ENCODE measurements at places on chromosomes 11 and 22.

- peak; percentile 39 for DNase-seq
Observed at GRCh38 chr11:65215441-65216076, 33.8 kb downstream of the CAPN1 start.

GRCh38 chr11:111098091-111098490, 147.4 kb upstream of the POU2AF2 start:
- no peak for DNase-seq

GRCh38 chr11:22599458-22599857, 26.2 kb downstream of the FANCF start:
- no peak for DNase-seq

GRCh38 chr11:74777038-74777437, 28.4 kb downstream of the RNF169 start:
- DNase-seq = peak; percentile 31

GRCh38 chr11:121354192-121354591, 61.6 kb downstream of the SC5D start:
- DNase-seq = no peak

DNA sequence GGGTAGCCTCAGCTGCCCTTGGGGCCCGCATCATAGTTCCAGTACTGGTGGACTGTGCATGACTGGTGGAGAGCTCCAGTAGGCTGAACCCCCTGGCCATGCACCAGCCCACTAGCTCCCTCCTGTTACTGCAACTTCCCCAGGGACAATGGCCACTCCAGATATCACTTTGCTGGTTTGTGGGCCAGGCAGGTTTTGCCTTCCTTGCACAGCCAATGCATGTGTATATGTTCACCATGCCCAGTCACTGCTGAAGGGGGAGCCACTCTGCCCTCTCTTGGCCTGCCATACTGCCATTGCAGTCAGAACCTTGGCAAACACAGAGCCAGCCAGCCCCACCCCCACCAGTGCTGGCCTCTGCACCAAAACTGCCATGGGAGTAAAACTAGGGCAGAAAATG, 2095.3 kb upstream of the RAG2 start:
- DNase-seq = no peak

GRCh38 chr11:133265530-133266035, 266.7 kb downstream of the OPCML start:
- DNase-seq = no peak

DNA sequence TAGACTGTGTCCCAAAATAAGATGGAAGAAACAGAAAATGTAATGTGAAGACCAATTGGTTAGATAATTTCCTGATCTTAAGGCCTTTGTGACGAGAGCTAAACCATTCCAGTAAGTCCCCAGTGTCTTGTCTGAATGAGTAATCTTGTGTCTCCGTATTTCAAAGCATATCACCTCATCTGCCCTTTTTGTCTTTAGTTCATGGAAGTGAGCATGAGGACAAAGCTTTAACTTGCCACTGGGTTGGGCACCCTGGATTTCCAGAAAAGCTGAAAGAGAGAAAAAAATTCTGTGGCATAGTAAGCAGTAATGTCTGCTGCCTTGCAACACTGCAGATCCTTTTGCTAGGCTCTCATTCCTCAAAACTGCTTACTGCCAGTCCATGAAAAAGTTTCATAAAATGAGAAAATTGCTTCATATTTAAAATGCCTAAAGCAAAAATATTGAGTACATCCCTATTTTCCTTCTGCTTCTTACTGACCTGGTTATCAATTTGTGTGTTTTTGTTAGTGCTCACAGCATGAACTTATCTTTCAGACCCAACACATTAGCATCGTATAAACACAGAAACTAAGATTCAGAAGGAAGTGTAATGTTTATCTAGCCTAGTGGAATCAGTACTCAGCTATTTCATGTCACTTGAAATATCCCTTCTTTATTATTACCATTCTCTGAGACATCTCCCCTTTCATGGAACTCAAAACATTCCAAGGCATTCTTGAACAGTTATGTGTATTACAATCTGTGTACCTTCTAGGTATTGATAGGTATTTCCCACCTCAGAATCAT, 5.3 kb downstream of the CASP12 start:
- peak; percentile 21 for DNase-seq

DNA sequence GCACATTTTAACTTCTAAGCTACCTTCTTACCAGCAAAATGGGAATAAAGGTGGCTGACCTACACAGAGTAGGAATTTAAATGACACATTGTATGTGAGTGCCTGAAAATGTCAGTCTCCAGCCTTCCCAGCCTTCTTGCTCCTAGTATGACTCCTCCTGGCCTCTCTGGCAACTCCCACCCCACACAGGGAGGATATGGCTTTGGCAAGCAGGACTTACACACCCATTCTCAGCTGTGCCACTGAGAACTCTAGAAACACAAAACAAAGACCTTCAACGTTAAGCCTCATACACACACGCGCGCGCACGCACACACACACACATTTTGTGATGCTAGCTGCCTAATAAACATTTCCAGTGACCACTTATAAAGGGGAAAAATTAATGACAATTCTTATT, 65.8 kb downstream of the PACSIN2 start:
- DNase-seq = peak; percentile 58

DNA sequence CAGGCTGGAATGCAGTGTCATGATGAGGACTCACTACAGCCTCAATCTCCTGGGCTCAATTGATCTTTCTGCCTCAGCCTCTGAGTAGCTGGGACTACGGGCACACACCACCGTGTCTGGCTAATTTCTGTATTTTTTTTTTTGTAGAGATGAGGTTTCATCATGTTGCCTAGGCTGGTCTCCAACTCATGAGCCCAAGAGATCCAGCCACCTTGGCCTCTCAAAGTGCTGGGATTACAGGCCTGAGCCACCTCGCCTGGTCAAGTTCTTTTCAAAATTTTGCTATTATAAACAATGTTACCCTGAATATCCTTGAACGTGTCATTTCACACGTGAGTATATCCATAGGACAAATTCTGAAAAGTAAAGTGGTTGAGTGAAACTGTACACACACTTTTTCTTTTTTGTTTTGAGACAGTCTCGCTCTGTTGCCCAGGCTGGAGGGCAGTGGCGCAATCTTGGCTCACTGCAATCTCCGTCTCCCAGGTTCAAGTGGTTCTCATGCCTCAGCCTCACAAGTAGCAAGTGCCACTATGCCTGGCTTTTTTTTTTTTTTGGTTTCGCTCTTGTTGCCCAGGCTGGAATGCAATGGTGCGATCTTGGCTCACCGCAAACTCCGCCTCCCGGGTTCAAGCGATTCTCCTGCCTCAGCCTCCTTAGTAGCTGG, 21.6 kb upstream of the EP300 start:
- no peak for DNase-seq

DNA sequence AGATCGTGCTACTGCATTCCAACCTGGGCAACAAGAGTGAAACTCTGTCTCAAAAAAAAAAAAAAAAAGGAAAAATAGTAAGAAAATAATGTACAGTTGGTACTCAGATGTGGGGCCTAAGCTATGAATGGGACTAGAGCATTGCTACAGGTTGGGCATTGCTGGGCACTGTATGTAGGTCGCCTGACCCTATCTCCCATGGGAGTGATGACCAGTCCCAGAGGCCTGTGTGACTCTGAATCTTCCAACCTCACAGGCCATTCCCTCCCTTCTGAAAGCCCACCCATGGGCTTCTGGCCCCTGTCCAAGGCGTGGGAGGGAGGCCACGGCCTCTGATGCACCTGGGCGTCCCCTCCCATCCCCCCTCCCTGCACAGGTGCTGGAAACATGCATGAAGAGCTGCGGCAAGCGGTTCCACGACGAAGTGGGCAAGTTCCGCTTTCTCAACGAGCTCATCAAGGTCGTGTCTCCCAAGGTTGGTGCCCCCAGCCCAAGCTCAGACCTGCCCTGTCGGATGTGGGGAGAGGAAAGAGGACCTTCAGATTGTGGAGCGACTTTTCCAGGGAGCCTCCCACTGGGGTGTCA, 9.5 kb downstream of the GGA1 start:
- DNase-seq = no peak

DNA sequence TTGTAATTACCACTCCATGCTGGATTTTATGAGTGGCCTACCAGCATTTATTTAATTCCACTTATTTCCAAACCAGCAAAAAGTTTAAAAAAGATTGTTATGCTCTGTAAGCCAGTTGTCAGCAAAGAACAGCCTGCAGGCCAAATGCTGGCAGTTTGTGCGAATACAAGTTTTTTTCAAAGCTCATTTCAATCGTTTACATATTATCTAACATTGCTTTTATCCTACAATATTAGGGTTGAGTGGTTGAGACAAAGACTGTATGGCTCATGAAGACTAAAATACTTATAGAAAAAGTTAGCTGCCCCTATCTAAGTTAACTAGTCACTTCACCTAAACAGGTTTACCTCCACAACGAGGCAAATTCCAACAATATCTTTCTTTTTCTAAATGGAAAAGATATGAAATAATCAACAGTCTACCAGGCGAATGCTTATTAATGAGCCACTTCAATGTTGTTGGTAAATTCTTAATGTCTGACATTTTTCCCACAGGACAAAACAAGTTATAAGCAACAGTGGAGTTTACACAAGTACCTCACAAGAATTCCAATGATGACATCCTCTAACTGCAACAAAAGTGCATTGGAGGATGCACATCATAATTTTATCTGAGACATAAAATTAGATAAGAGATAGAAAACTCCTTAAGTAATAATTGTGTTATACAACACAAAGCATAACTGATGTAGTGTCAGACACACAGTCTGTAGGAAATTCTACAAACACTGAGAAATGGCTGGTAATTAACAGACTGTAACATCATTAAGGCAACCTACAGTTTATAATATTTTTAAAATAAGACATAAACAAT, 35.8 kb upstream of the POU2AF2 start:
- no peak for DNase-seq

DNA sequence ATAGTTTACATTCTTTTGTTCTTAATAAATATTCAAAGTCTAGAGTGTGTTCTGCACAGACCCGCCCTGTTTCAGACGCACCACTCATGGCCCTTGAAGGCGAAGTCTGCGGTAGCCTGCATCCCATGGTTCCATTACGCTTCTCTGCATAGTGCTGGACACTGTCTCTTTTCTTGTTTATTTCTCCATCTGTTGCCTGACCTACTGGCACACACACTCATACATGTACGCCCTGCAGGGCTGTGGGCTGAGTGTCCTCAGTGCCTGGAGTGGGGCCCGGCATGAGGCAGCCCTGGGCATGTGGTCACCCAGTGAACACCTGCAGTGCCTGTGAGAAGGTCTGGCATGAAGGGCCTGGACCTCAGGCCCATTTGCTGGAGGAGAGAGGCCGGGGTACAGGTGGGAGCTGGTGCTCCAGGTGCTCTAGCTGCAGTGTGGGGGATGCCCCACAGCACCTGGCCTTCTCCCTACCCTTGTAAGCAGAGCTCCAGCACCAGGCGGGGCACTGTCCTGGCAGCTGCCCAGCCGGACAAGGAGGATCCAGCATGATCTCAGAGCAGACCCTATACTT, 404.1 kb downstream of the TBC1D22A start:
- DNase-seq = no peak

DNA sequence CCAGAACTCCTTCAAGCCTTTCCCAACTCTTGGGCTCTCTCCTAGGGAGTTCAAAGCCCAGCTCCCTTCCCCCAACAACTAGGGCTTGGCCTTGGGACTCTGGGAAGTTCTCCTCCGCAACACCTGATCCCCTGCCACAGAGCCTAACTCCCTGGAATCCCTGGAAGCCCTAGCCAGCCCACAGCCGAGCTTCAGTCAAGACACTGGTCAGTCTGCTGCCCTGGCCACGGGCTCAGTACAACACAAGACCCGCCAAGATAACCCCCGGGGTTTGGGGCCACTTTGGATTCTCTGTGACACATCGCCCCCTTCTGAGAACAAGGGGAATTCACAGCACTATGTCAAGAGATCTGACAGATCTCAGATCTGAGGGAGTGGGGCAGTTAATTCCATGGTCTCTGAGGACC, 58.3 kb downstream of the SLC22A12 start:
- peak; percentile 69 for DNase-seq

GRCh38 chr11:118305726-118306125, 1.2 kb downstream of the CD3E start:
- no peak for DNase-seq

- DNase-seq = peak; percentile 28
Observed at GRCh38 chr11:98545544-98546175, 475.1 kb upstream of the CNTN5 start.

- DNase-seq = no peak
Observed at GRCh38 chr11:105273660-105274280, 134.2 kb upstream of the CARD18 start.

GRCh38 chr11:126518071-126518971, 162.8 kb downstream of the ST3GAL4 start:
- no peak for DNase-seq

DNA sequence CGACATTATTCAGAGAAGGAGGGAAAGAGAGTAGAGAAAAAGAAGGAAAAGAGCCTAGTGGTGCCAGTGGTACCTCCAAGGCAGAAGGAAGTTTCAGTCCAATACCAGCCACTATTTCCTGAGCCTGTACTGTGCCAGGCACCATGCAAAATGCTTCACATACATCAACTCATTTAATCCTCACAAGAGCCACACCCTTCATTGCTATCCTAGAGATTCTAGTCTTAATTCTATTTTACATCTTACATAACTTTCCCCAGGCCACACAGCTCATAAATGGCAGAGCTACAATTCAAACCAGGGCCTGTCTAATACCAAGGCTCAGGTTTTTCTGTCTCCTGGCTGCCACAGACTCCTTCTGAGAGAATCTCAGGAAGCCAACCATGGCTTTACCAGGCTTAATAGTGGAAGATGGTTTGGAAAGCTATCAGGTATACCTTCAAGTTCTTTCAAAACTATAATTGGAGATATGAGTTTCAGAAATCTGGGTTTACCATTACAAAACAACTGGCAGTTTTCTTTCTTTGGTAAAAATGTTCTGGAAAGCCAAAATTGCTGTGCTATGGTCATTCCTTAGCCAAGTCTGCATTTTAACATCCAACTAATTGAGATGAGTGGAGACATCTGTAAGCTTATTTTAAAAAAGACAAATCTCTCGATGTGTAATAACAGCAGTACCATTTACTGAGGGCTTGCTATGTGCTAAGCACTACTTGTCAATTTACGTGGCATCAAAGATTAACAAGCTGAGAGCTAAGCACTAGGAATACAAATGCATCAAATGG, 225.1 kb upstream of the PITPNB start:
- no peak for DNase-seq

GRCh38 chr11:129061492-129062230, 119.0 kb upstream of the TP53AIP1 start:
- no peak for DNase-seq

GRCh38 chr11:134733646-134734045, 321.6 kb upstream of the B3GAT1 start:
- DNase-seq = no peak

DNA sequence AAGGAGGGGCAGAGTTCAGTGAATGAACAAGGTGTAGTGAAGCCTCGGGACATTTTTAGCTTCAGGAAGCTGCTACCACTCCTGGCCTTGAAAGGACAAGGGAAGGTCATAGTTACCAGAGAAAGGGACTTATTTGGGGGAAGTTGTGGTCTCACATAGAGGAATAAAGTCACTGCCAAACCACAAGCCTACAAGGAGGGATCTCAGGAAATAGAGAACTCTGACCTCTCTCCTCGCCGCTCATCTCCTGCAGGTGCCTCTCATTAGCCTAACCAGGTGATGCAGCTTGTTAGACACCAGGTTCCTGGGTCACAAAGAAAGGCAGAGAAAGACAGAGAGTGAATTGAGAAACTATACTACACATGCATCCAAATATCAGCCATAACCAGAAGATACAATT, 14.3 kb upstream of the TOLLIP start:
- no peak for DNase-seq
